Activated CD4-positive, alpha-beta memory T cell treated with anti-CD3 and anti-CD28 coated beads for 36 hours (primary cell): ENCODE measurements at places on chromosomes 3 and 15. TPM values are rescaled to one million over a fixed set of nuclear protein-coding genes. Genes with fewer than 3 reads are reported as not detected.
A peak's percentile ranks its signal among the peaks of the same experiment; 100 is the strongest.

- no peak overlapping the region for H3K4me3 ChIP-seq
- H3K27ac ChIP-seq: peak overlapping the region; percentile 29
- peaks cover 19% of the 10 kb centered on the region for H3K36me3 ChIP-seq
- H3K4me1 ChIP-seq: peaks cover 18% of the 10 kb centered on the region
- DNase-seq: no peak
Observed at GRCh38 chr3:138797508-138798038, 37.2 kb downstream of the PIK3CB start.

DNA sequence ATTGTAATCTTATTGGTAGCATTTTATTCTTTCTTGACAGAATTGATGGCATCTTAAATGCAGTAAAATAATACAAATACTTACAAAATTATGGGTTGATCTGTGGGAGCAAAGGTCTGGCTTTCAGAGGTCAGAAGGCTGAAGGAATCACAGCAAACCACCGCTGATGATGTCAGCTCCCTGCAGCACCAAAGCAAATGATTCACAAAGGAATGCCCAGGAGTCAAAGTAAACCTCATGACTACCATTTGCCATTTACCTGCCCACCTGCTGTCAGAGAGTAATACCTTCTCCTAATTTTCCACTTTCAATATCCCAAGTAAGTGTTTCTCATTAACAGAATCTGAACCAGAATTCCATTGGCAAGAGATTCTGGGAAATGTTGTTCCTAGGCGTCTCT, 46.1 kb downstream of the CPA3 start:
- DNase-seq: no peak
- H3K4me1 ChIP-seq: no peaks in the 10 kb centered on the region
- peaks cover 11% of the 10 kb centered on the region for H3K27me3 ChIP-seq
- no peak overlapping the region for H3K4me3 ChIP-seq
- H3K27ac ChIP-seq: no peak overlapping the region
- no peaks in the 10 kb centered on the region for H3K36me3 ChIP-seq

GRCh38 chr3:107412376-107412775, 35.1 kb downstream of the CCDC54 start:
- H3K36me3 ChIP-seq: peaks cover 3% of the 10 kb centered on the region
- H3K27me3 ChIP-seq: no peaks in the 10 kb centered on the region
- no peak overlapping the region for H3K4me3 ChIP-seq
- H3K27ac ChIP-seq: no peak overlapping the region

DNA sequence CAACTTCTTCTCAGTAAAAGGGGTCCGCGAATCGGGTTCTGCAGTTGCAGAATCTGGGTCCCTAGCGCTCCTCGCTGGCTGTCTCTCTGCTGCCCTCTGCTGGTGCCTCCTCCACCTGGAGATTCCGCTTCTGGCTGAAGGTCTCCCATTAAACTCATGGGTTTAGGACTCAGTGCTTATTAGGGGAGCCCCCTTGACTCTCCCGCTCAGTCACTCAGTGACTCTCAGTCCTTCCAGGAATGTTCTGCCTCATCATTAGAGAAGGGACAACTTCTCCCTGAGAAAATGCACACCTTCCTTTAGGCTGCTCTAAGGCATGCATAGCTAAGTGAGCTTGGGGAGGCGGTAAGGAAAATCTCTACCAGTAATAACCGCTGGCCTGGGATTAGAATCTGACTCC, 7.1 kb downstream of the CPN2 start:
- no peak overlapping the region for H3K4me3 ChIP-seq
- H3K27me3 ChIP-seq: no peaks in the 10 kb centered on the region
- no peak overlapping the region for H3K27ac ChIP-seq
- H3K36me3 ChIP-seq: no peaks in the 10 kb centered on the region
- DNase-seq: peak; percentile 77
- H3K4me1 ChIP-seq: peaks cover 2% of the 10 kb centered on the region

DNA sequence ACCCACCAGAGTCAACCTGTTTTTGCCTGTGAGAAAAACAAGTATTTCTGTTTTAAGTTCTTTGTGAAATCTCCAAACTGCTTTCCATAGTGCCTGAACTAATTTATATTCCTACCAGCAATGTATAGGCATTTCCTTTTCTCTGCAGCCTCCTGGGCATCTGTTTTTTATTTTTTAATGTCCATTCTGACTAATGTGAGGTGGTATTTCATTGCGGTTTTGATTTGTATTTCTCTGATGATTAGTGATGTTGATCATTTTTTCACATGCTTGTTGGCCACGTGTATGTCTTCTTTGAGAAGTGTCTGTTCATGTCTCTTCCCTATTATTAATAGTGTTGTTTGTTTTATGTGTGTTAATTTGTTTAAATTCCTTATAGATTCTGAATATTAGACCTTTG, 820.5 kb downstream of the MCTP2 start:
- H3K27ac ChIP-seq: no peak overlapping the region
- no peak overlapping the region for H3K4me3 ChIP-seq
- H3K27me3 ChIP-seq: no peaks in the 10 kb centered on the region
- no peak for DNase-seq
- H3K4me1 ChIP-seq: no peaks in the 10 kb centered on the region
- no peaks in the 10 kb centered on the region for H3K36me3 ChIP-seq

DNA sequence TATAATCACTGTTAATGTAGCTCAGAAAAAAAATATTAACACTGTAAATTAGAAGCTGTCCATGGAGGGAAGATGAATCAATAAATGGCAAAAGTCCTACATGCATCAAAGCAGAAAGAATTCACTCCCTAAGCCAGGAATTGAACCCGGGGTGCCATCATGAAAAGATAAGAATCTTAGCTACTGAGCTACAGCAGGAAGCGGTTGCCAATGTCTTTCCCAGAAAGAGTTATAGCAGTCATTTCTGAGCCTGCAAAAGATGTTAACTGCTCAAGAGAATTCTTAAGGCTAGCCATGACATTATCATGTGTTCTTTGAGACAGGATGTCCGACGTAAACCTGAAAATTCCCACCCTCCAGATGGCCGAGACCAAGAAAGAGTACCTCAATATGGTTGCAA, 47.4 kb upstream of the MKRN3 start:
- no peak overlapping the region for H3K4me3 ChIP-seq
- no peak overlapping the region for H3K27ac ChIP-seq
- DNase-seq: no peak

ANKRD63 gene
- total RNA-seq: not detected

DNA sequence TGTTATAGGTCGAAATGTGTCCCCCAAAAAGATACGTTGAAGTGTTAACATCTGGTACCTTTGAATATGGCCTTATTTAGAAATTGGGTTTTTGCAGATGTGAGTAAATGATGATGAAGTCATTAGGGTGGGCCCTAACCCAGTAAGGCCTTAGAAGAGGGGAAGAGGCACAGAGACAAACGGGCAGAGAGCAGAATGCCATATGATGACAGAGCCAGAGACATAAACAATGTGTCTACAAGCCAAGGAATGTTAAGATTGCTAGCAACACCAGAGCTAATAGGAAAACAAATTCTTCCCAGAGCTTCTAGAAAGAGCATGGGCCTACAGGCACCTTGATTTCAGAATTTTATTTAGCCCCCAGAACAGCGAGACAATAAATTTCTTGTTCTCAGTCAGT, 693.1 kb upstream of the NECTIN3 start:
- no peak for DNase-seq
- no peak overlapping the region for H3K27ac ChIP-seq
- no peaks in the 10 kb centered on the region for H3K36me3 ChIP-seq
- no peak overlapping the region for H3K4me3 ChIP-seq
- no peaks in the 10 kb centered on the region for H3K27me3 ChIP-seq

DNA sequence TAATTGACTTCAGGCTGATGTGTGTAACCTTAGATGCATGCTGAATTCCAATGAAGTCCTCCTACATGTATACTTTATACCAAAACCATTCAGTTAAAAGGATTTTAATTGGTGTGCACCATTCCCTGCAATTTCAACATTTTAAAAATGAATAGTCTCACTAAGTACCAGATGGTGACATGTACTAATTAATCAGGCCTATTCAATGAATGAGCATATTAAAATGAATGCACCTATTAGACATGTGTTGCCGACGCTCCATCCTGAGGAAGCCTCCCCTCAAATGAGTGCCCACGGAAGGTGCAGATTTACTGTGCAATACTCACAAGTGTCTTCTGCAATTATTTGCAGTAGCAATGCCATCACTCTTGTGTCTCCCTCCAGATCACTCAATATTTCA, 124.7 kb upstream of the TSPAN3 start:
- H3K4me3 ChIP-seq: no peak overlapping the region
- H3K27me3 ChIP-seq: no peaks in the 10 kb centered on the region
- DNase-seq: no peak
- H3K4me1 ChIP-seq: no peaks in the 10 kb centered on the region
- no peak overlapping the region for H3K27ac ChIP-seq
- peaks cover 11% of the 10 kb centered on the region for H3K36me3 ChIP-seq

GRCh38 chr3:29186131-29186599, 94.7 kb upstream of the RBMS3 start:
- no peaks in the 10 kb centered on the region for H3K36me3 ChIP-seq
- no peaks in the 10 kb centered on the region for H3K27me3 ChIP-seq
- no peak overlapping the region for H3K4me3 ChIP-seq
- peaks cover 13% of the 10 kb centered on the region for H3K4me1 ChIP-seq
- no peak overlapping the region for H3K27ac ChIP-seq
- DNase-seq: no peak

ZBBX gene
- total RNA-seq: not detected

GRCh38 chr3:170638988-170639387, 53.1 kb upstream of the SLC7A14 start:
- H3K4me1 ChIP-seq: no peaks in the 10 kb centered on the region
- H3K36me3 ChIP-seq: no peaks in the 10 kb centered on the region
- DNase-seq: no peak
- no peak overlapping the region for H3K4me3 ChIP-seq
- no peak overlapping the region for H3K27ac ChIP-seq

- H3K4me1 ChIP-seq: peaks cover 11% of the 10 kb centered on the region
- H3K27me3 ChIP-seq: peaks cover 5% of the 10 kb centered on the region
- H3K36me3 ChIP-seq: no peaks in the 10 kb centered on the region
- no peak overlapping the region for H3K27ac ChIP-seq
- DNase-seq: no peak
Observed at GRCh38 chr15:69164807-69165636, 4.6 kb downstream of the GLCE start.

- peak overlapping the region; percentile 66 for H3K4me3 ChIP-seq
- H3K27me3 ChIP-seq: no peaks in the 10 kb centered on the region
- DNase-seq: peak; percentile 62
- peak overlapping the region; percentile 98 for H3K27ac ChIP-seq
- H3K36me3 ChIP-seq: peaks cover 83% of the 10 kb centered on the region
Observed at GRCh38 chr3:5194801-5195509, 7.4 kb downstream of the EDEM1 start.

DNA sequence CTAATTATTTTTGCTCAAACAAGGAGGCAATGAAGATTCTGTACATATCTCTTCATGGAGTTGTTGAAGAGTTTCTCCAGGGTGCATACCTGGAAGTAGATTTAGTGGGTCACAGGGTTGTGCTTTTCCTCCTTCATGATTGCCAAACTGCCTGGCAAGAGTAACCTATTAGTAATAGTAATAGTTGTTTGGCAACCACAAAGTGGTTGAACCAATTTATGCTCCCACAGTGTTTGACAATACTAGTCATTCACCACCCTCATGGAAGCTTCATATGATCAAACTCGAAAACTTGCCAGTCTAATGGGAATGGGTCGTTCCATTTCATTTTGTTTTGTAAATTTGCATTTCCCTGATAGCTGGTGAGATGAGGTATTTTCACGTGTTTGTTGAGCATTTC, 57.8 kb downstream of the TLE3 start:
- H3K4me1 ChIP-seq: peaks cover 2% of the 10 kb centered on the region
- no peaks in the 10 kb centered on the region for H3K27me3 ChIP-seq
- H3K27ac ChIP-seq: no peak overlapping the region
- no peak overlapping the region for H3K4me3 ChIP-seq
- peaks cover 8% of the 10 kb centered on the region for H3K36me3 ChIP-seq

GALNT15 gene
- total RNA-seq: not detected

GRCh38 chr15:41949401-41950126, 22.8 kb downstream of the EHD4 start:
- H3K27me3 ChIP-seq: no peaks in the 10 kb centered on the region
- no peak overlapping the region for H3K4me3 ChIP-seq
- peaks cover 27% of the 10 kb centered on the region for H3K36me3 ChIP-seq
- no peak for DNase-seq
- no peak overlapping the region for H3K27ac ChIP-seq
- H3K4me1 ChIP-seq: peaks cover 6% of the 10 kb centered on the region

GYG1 gene
- 22.1 TPM for total RNA-seq

RPL39L gene
- 22.5 TPM for total RNA-seq

CAMKV gene
- total RNA-seq: 0.39 TPM
